ENCODE measurements at places on chromosomes 12 and 14.

GRCh38 chr12:92673756-92674155, 29.0 kb upstream of the PLEKHG7 start:
- DNase-seq, result no peak

- DNase-seq, result no peak
These were observed 23.3 kb upstream of the CCER1 start for GRCh38 chr12:90978117-90978770.

DNA sequence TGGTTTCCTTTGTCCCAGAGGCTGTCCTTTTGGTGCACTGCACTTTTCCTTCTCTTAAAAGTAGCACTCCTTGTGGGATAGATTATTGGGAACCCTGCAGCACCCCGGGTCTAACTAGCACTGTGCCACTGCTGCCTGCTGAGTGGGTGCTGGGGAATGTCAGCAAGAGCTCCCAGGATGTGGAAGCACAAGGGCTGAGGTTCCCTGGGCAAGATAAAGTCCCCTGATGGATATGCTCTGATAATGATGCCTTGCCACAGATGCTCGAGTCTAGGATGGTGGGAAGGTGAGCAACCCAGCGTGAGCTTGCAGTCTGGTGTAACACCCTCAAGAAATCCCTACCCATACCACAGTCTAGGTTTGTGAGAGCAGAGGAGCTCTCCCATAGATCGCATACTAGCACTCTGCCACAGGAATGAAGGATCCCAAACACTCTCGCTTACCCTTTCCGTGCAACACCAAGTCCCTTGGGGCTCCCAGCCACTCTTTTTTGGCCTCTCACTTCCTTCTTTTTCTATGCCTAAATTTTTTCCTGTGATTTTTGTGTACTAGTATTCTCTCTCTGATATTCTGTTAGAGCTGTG, 32.6 kb downstream of the USP15 start:
- no peak for DNase-seq

DNA sequence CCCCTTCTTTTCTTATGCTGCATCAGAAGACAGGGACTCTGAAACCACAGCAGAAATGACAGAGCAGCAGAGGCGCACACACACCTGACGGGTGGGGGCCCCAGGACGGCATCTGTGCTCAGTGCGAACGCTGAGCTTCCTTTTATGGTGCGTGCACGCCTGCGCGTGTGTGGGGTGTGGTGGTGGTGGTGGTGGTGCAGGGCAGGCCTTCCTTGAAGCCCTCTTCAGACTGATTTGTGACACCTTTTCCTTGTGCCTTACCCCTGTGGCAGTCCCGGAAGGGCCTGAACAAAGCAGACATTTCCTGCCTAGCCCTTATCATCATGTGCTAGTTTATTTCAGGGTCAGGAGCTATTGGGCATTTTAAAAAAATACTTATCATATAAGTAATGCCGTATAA, 75.7 kb downstream of the TSPAN9 start:
- no peak for DNase-seq

DNA sequence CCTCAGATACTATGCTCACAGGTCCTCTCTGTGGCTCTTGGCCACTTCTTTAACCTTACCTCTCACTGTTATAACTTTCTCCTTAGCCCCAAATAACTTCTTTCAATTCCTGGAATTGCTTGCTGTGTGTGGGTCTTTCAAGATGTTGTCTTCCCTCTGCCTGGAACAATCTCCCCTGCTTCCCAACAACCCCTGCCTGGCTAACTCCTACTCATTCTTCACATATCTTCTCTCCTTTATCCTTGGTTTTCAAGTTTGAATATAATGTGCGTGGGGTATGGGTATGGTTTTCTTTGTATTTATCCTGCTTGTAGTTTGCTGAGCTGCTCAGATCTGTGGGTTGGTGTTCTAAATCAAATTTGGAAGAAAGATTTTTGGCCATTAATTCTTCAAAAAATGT, 2.7 kb upstream of the WASHC3 start:
- no peak for DNase-seq

- DNase-seq, result no peak
These were observed 62.8 kb upstream of the GPATCH2L start for GRCh38 chr14:76088771-76089571.

DNA sequence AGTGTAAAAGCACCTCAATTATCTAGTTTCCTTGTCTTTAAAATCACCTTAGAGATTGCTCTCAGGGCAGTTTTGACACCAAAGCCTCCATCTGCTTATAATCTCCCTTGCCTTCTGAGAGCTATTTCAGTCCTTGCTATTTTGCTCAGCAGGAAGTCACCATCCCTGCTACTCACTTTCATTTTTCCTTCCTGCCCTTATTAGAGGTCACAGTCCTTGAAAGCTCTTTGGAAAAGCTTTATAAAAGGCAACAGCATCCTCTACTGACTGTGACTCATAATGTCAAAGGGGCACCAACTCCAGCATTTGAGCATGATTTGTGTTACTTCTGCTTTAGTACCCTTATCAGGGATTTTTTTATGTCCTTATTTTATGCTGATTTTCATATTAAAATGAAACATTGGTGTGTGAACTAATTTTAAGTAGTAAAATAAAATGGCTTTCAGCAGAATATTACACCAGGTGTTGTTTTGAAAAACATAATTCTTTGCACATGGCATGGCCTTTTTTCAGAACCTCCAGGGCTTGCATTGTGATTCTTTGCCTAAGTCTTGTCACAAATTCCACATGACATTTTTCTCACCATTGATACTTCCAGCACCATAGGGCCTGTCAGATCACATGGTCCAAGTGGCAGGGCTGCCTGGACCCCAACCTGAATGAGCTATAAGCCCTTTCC, 213.0 kb downstream of the ADAMTS20 start:
- no peak for DNase-seq

GRCh38 chr12:6471989-6472360, 1.5 kb upstream of the VAMP1 start:
- DNase-seq, result no peak

Measured in lower lobe of right lung (tissue), 2 donors.